Right renal cortex interstitium (tissue), 3 donors: ENCODE measurements at places on chromosomes 5 and 9. TPM values are rescaled to one million over a fixed set of nuclear protein-coding genes. Genes with fewer than 3 reads are reported as not detected.

The IFNA13 gene
- not detected for polyA plus RNA-seq

DNA sequence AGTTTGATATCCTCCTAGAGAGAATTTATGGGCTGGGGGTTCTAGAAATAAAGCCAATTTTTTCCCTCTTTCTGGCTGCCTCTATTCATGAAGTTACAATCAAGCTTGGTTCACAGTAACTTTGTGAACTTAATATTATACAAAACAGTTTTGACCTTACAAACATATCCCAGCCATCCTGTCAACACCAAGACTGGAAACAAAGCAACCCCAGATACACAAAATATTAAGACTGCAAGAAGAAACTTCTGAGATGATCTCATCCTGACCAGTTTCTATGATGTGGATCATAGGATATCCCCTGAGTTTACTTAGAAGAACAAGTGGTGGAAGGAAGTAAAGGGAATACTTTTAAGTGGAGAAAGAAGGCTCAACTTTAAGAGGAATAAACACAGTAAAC is 28.3 kb upstream of the CER1 start:
- DNase-seq = no peak

DNA sequence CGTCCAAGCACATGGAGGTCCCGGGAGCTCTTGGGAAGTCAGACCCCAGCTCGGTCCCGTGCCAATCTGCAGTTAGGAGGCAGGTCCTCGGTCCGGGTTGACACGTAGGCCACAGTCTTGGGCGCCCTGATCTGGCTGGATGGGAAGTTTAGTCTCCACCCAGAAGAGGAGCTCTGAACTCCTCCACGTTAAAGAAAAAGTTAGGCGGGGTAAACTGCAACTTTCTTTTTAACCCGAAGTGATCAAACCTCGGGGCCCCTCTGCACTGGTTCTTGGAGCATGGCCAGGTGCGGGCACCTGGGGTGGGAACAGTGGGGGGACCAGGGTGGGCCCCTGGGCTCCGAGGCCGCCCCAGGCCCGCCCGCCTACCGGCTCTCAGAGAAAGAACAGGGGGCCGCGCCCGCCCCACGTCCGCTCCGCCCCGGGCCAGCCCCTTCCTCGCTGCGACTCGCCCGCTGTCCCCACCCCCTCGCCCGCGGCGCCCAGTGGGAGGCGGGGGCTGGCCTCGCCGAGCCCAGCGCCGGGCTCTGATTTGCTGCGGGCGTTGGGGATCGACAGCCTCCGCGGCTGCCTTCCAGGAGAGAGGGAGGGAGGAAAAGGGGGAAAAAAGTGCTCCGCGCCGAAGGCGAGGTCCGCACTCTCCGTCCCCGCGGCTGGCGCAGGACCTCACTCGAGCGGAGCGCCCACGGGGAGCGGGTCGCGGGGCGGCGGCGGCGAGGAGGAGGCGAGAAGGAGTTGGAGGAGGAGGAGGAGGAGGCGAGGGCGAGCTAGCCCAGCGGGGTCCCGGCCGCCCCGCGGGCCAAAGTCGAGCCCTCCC is at the start of gene COL5A1:
TSS of gene COL5A1 (plus strand) at position 631 of the 817 bp plus-strand sequence. CDS start 385 bp downstream, outside the sequence.
- peak; percentile 86 for DNase-seq

GRCh38 chr5:113034182-113034773 is 57.7 kb downstream of the DCP2 start:
- DNase-seq = no peak

DNA sequence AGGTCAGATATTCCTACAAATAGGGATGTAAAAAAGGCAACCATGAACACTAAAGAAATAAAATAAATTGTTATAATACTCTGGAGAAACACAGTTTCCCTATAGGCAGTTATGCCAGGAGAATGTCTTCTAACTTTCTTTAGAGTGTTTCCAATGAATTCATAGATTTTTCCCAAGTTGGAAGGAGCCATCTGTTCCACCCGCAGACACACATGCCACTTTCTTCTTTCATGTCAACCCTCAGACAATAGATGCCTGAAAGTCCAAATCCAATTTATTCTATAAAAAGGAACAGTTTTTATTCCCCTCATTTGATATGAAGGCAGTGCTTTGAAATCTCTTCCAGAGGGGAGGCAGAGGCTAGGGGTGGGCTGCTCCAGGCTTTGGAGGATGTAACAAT is 418.1 kb downstream of the ACTL7B start:
- DNase-seq = no peak

- DNase-seq = no peak
Measured at GRCh38 chr5:122126756-122127321, 2.5 kb upstream of the ZNF474 start.

DNA sequence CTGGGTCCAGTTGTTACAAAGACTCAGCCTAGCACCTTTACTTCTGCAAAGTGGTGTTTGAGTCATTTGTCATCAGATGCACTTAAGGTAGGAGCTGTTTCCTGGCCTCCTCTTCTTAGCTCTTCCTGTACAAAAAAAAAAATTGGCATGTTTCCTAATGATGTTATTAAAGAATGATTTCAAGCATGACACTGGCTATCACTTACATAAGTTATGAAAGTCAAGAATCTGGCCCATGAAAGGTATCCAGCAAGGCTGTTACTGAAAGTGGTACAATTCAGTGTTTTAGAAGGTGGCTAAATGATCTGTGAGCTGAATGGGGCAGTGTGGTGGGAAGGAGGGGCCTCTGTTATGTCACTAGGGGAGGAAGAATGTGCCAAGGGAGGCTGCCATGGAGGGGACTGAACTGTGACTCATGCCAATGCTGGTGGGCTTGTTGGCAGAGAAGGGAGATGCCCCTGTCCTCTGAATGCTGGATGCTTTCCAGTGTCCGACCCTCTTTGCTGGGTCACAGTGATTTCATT is 175.1 kb upstream of the MAP1B start:
- no peak for DNase-seq

- no peak for DNase-seq
Measured at GRCh38 chr9:130111786-130112537, 58.3 kb downstream of the GPR107 start.
